Kasumi-1 (cell line): ENCODE measurements at places on chromosomes 2 and 18.

- no peak for DNase-seq
Measured at GRCh38 chr18:41165625-41166024, 789.4 kb upstream of the PIK3C3 start.

DNA sequence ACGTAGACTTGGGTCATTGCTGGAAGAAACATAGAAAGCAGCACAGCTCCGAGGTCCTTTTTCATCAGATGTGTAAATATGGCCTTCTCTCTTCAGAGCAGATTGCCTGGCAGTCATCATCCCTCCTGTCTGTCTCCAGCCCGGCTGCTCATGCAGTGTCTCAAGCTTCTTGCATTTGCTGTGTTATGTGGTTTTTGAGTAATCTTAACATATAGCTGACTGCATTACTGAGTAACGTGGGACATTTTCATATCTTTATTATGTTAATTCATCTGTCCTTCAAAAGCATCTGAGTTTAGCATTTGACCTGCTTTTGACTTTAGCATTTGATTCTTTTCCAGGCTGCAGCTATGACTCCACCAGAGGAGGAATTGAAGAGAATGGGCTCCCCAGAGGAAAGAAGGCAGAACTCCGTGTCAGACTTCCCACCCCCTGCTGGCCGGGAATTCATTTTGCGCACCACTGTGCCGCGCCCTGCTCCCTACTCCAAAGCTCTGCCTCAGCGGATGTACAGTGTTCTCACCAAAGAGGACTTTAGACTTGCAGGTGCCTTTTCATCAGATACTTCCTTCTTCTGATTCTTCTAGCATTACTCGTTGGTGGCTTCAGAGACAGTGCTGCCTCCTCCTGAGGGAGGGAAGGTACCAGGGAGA is 116.2 kb downstream of the RAB3GAP1 start:
- DNase-seq = no peak

GRCh38 chr2:71675296-71675695 is 221.9 kb downstream of the DYSF start:
- DNase-seq = no peak

DNA sequence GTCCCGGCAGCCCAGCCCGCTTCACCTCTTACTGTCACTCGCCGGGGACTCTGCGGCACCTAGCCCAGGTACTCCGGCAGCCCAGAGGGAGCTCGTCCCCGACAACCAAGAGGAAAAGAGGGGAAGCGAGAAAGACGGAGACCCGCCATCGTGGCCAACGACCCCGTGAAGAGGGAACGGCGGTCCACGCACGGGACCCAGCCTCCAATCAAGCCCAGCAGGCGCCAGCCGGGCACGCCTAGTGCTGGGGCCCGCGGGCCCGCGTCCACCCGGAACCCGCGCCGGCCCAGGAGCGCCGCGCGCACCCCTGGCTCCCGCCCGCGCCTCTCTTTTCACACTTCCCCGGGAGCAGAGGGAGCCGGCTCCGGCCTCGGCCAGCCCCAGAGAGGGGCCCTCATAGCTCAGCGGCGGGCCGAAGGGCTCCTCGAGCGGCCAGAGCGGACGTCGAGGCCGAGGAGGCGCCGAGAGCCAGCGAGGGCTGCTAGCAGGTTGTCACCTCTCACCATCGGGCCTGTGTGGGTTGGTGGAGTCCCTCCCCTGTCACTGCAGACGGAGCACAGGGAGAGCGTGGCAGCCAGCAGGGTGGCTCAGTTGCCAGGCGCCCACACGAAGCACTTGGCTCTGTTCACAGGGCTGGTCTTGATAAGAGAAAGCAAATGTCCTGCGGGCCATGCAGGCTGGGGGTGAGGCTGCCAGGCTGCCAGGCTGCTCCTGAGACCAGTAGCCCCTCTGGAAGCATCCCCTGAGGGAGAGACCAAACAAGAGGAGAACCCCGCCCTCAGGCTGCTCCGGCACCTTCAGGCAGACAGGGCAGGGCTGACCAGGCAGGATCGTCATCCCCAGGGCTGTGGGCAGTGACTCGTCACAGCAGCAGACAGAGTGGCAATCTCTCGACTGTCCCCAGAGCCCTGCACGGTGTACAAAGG is 36.9 kb upstream of the KLF11 start:
- DNase-seq = no peak

- DNase-seq = no peak
Measured at GRCh38 chr2:2831633-2832032, 500.6 kb upstream of the MYT1L start.

DNA sequence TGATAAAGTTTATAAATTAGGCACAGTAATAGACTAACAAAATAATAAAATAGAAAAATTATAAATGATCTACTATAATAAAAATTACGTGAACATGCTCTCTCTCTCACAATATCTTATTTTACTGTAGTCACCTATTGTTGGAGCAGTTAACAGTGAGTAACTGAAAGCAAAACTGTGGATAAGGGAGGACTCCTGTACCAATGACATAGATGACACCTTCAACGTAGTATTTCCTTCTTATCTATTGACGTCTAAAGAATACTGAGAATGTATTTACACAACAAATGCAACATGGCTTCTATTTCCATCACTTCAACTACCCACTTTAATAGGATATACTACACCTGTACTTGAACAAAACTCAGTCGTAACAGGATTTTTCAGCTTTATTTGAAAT is 31.5 kb downstream of the HNRNPLL start:
- DNase-seq = no peak

GRCh38 chr18:36179562-36180355 is 7.5 kb upstream of the MOCOS start:
- peak; percentile 38 for DNase-seq

- no peak for DNase-seq
Measured at GRCh38 chr2:111694700-111695101, 189.3 kb downstream of the ANAPC1 start.
